Caudate nucleus (tissue), 63 donors: ENCODE measurements at places on chromosomes 2 and 18.

DNA sequence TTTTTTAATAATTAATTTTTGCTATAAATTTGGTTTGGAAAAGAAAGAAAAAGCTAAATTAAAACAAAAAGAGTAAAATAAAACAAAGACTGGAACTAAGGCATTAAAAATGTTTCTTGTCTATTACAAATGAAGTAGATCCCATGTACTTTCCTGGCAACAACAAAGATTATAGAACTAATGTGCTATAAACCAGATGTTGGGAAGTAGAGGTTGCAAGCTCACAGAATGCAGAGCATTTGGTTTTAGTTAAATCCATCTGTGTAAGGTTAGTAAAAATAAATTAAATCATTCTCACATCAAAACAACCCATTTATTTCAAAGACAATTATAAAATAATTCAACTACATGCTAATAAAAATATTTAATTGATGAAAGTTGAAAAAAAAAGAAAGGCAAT, 157.2 kb upstream of the ZC3H15 start:
- DNase-seq = no peak

- DNase-seq = no peak
Observed at GRCh38 chr2:105183555-105184323, 57.8 kb upstream of the GPR45 start.

- no peak for DNase-seq
Observed at GRCh38 chr2:112548980-112549379, 6.7 kb downstream of the POLR1B start.

GRCh38 chr2:59233920-59234319, 992.8 kb upstream of the FANCL start:
- DNase-seq = no peak

- DNase-seq = no peak
Observed at GRCh38 chr2:178478130-178478438, 316 bp downstream of the FKBP7 start.

GRCh38 chr18:27735117-27735516, 441.8 kb downstream of the CDH2 start:
- DNase-seq = no peak

- no peak for DNase-seq
Observed at GRCh38 chr2:60460577-60461420, 92.7 kb downstream of the BCL11A start.

DNA sequence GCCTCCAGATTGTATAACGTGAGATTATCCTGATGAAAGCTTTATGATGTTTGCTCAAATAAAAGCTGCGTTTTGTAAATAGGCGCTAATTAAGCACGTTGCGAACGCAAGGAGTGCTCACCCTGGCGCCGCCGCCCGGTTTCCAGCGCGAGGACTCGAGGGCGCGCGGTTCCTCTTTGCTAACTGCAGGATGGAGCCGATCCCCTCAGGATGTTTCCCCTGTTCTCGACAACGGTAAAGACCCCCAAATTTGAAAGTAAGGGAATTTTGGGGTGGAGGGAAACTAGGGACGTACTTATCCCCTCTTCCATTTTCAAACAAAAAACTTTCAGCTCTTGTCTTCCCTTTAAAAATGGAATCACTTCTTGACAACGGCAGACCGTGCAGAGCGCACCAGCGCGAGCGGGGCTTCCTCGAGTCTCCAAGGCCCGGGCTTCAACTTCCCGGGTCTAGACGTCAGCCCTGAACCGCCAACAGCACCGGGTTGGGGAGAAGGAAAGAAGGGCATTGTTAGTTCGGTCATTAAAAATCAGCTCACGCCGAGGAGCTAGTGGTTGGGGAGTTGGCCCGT, 1.1 kb upstream of the GBX2 start:
- DNase-seq = no peak

- no peak for DNase-seq
Observed at GRCh38 chr2:63840081-63840784, 1.5 kb upstream of the UGP2 start.

DNA sequence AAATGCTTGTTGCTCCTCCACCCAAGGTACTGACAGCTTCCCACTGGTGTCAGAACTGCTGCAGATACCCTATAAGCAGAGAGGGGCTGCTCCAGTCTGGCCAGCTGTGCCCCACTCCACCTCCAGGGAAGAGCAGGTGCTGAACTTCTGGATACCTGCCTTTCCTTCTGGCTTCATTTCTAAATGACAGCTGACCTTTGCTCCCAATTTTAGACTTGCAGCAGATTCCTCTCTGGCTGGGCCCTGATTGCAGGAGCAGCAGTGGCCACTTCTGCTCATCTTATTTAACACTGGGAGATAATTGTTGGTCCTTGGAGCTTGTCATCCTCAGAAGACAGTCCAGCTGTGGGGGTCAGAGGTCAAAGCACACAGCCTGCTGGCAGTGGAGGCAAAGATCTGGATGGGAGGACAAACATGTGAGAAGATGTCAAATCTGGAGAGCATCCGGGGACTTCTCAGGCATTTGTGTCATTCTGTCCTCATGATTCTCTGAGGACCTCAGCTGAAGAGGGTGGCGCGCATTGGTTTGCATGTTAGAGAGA, 38.9 kb downstream of the SETBP1 start:
- DNase-seq = no peak

DNA sequence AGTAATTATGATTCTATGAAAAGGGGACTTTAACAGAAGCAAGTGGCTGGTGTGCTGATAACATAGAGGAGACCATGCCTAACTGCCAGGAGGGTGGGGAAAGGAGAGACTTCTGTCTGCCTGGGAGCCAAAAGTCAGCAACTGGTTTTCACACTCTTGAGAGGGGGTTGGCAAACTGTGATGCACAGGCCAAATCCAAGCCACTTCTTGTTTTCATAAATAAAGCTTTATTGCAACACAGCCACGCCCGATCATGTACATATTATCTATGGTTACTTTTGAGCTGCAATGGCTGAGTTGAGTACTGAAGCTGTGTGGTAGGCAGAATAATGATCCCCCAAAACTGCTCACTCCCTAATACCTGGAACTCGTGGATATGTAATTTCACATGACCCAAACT, 208.4 kb downstream of the LNPK start:
- DNase-seq = no peak

DNA sequence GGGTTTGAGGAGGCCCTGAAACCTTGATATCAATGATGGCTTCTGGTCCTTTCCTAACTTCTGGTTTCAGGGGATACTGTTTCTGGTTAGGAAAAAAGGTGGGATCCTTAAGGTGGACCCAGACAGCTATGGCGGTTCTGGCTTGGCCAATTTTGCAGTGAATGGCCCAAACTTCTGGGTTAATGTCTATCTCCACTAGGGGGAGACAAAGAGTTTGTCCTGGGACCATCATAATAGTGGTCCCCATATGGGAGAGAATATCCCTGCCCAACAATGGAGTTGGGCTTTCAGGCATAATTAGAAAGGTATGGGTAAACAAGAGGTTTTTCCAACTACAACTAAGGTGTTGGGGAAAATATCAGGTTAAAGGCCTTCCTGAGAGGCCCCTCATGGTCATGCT, 273.5 kb downstream of the CALCRL start:
- no peak for DNase-seq

DNA sequence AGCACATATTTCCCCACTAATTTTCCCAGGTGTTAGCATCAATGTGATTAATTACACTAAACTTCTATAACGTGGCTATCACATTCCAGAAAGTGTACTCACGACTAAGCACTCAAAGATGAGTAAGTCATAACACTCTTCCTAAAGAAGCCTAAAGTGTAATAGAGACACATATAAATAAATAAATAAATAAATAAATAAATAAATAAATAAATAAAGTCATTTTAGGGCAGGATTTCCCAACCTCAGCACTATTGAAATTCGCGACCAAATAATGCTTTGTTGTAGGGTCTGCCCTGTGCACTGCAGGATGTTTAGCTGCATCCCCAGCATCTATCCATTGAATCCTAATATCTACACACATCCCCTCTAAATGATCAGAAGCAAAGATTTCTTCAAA, 390.9 kb downstream of the CDH7 start:
- no peak for DNase-seq

DNA sequence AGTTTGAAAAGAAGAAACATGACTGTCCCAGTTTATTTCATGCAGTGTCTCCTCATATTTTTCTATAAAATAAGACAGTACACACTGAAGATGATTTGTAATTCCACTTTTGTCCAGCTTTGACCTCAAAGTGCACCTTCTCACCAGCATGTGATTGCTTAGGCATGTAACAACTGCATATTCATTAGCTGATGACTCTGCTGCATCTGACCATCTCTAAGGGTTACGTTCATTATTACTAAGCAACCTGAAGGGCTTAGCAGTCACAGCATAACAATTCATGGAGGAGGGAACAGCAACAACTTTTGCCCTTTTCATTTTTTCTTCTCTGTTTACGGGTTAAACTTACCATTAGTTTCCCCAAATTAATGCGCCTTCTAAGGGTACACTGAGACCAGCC, 330.6 kb upstream of the PIK3C3 start:
- DNase-seq = no peak

DNA sequence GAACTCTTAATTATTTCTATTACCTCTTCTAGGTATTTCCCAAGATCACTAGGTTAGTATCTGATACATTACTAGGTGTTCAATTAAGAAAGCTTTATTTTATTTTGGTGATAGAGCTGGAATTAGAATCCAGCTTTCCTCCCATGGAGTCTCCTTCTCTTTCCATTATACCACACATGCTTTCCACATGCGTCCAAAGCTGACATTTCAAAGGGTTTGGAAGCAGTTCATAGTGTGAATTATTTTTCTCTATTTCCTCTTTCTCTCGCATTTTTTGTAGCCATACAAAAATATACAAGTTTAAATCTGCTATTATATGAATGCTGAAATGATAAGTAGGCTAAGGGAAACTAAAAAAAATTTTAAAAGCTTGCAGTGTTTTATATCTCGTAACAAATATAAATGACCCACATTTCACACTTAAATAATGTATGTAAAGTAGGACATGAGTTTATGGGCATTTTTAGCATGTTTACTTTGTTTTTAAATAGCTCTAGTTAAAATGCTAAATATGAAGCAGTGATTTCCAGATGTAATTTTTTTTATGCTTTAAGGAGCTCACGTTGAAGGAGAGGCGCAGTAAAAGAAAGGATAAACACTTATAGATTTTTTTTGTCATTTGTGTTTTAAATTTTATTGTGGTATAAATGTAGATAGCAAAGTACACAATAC, 20.1 kb downstream of the ZC3H6 start:
- no peak for DNase-seq

GRCh38 chr2:74291218-74291544, 52.0 kb downstream of the SLC4A5 start:
- DNase-seq = no peak

GRCh38 chr2:120036145-120036544, 23.3 kb downstream of the EPB41L5 start:
- no peak for DNase-seq

GRCh38 chr2:207224381-207224780, 58.6 kb upstream of the KLF7 start:
- no peak for DNase-seq

GRCh38 chr2:40384714-40385113, 67.2 kb downstream of the SLC8A1 start:
- no peak for DNase-seq

- no peak for DNase-seq
Observed at GRCh38 chr2:241833101-241833663, 24.2 kb downstream of the NEU4 start.

- DNase-seq = no peak
Observed at GRCh38 chr2:151478011-151478410, 68.3 kb downstream of the RIF1 start.

DNA sequence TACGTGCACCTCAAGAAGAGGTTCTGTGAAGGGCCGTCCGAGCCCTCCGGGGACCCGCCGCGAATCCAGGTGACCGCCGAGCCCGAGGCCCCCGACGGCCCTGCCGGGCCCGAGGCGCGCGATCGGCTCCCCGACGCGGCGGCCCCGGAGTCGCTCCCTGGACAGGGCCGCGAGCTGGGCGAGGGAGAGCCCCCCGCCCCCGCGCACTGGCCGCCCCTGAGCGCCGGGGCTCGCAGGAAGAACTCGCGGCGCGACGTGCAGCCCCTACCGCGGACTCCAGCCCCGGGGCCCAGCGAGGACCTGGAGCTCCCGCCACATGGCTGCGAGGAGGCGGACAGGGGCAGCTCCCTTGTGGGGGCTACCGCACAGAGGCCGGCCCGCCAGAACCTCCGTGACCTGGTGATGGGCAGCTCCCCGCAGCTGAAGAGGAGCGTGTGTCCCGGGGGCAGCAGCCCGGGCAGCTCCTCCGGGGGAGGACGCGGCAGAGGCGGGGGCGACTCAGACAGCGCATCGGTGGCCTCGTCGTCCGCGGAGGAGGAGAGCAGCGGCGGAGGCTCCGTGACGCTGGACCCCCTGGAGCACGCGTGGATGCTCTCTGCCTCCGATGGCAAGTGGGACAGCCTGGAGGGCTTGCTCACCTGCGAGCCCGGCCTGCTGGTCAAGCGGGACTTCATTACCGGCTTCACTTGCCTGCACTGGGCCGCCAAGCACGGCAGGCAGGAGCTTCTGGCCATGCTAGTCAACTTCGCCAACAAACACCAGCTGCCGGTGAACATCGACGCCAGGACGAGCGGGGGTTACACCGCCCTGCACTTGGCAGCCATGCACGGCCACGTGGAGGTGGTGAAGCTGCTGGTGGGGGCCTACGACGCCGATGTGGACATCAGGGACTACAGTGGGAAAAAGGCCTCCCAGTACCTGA, 812 bp downstream of the SOWAHC start:
- DNase-seq = no peak

- DNase-seq = no peak
Observed at GRCh38 chr2:240403396-240404104, 31.9 kb upstream of the GPC1 start.

DNA sequence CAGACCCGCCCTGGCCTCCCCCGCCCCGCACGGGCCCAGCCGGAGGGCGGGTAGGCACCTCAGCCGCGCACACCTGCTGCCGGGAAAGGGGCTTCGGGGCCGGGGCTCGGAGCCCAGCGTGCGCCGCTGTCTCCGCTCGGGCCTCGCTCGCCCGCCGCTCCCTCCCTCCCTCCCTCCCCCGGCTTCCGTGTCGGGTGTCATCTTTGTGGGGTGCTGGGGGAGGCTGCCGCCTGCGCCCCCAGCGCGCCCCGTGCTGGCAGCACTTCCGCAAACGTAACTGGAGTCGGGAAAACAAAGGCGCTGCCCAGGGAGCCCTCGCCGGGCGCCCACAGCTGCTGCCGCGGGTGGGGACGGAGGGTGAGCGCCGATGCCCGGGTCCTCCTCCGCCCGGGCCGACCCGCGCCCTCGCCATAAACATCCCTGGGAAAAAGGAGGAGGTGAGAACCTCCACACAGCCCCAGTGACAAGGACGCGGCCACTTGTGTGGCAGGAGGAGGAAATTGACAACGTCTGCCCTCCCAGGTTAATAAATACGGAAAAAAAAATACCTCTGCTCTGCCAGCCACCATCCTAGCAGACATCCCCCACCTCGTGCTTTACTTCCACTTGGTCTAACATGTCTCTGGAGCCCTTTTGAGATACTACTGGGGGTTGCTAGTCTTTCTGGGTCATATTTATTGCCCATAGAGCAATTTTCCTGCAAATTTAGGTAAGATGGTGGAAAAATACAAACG, 550 bp downstream of the MFSD6 start:
- DNase-seq = peak; percentile 63

- DNase-seq = no peak
Observed at GRCh38 chr2:154161286-154161685, 289.6 kb downstream of the GALNT13 start.

GRCh38 chr2:121603185-121603584, 46.1 kb downstream of the CLASP1 start:
- DNase-seq = no peak

GRCh38 chr2:38666556-38666910, 619 bp downstream of the GALM start:
- DNase-seq = no peak

GRCh38 chr2:221100467-221101089, 471.5 kb downstream of the EPHA4 start:
- DNase-seq = no peak

GRCh38 chr2:226862623-226863022, 26.8 kb downstream of the RHBDD1 start:
- DNase-seq = no peak

- no peak for DNase-seq
Observed at GRCh38 chr2:173773076-173773475, 192.1 kb downstream of the SP3 start.
